ENCODE measurements at places on chromosomes 7 and 10.

GRCh38 chr10:62690703-62691102 lies 113.8 kb upstream of the ADO start:
- no peak for DNase-seq

DNA sequence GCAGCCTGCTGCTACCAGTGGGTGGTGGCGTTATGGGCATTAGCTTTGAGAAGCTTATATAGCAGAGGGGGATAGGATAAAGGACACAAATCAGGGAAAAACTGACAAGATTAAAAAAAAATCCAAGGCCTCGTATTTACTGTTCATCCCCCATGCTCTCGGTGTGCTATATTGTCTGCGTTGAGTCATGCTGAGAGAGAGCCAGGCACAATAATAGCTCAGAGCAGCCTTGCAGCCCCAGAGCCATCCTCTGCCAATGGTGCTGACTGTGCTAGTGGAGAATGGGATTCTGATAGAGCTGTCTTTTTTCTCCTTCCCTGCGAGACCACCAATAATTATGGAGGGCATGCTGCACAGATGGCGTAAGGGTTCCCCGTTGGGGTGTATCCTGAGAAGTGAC lies 51.7 kb upstream of the FZD1 start:
- no peak for DNase-seq

DNA sequence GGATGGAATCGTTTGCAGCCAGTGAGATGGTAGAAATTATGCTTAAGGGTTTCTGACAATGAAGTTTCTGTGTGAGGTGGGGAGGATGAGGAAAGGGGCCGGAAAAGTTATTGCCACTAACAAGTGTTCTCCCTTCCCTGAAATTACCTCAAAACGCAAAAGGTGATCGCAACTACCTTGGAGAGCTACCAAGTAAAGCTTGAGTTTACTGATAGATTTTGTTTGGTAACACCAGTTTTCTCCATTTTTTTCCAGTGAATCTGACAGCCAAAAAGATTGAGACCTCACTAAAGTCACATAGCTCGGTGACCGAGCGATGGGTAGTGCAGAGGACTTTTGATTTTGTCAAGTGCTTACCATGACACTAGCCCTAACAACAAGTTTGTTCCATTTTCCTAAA lies 1.6 kb downstream of the SUV39H2 start:
- no peak for DNase-seq

GRCh38 chr7:127976738-127977120 lies 54.5 kb downstream of the LRRC4 start:
- DNase-seq: peak; percentile 32

GRCh38 chr7:105444342-105444987 lies 55.7 kb upstream of the SRPK2 start:
- DNase-seq: no peak

DNA sequence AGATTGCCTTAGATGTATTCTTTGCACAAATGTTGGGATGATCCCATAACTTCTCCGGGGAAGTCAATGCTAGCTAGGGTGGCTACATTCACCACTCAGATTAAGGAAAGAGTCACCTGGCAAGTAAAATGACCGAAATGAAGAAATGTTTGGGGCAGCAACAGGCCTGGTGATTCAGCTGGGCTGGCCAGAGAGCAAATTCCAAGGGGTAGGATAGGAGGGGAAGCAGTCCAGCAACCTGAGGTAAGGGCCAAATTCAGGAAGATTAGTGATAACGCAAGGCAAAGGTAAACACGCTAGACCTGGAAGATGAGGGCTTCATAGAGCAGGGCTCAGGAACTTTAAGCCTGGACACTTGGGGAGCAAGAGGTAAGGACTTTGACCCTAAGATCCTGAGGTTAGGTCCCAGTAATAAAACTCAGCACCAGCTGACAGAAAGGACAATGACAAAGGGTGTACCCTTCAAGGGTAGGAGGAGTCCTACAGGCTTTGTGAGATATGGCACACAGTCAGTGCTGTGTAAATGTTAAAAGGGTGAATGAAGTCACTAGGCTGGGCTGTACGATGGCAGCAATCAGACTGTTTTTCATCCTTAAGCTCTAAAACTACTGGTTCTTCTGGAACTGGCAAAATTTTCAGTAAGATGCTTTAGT lies 22.7 kb upstream of the SMNDC1 start:
- no peak for DNase-seq

DNA sequence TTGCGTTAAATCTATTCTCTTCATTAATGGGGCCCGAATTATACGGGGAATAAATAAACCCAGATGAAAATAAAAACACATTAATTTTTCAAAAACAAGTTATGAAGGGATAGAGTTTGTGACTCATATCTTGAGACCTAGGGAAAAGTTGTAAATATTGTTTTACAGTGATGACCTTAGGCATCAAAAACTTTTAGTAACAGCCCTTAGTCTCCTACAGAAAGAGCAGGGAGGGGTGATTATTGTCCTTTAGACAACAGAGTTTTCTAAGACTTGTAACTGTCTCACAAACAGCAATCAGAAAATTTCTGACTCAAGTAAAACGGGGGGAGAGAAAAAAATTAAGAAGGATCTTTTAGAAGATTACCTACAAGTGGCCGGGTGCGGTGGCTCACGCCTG lies 102.7 kb downstream of the COL28A1 start:
- no peak for DNase-seq

- DNase-seq: no peak
These were observed 158.6 kb upstream of the MAGI2 start for GRCh38 chr7:79612022-79612421.

GRCh38 chr7:108529341-108529740 lies 3.4 kb upstream of the PNPLA8 start:
- no peak for DNase-seq

- DNase-seq: peak; percentile 16
These were observed 64.4 kb downstream of the KCND2 start for GRCh38 chr7:120337308-120337907.

- no peak for DNase-seq
These were observed 31.5 kb downstream of the CHCHD3 start for GRCh38 chr7:133050200-133050995.

DNA sequence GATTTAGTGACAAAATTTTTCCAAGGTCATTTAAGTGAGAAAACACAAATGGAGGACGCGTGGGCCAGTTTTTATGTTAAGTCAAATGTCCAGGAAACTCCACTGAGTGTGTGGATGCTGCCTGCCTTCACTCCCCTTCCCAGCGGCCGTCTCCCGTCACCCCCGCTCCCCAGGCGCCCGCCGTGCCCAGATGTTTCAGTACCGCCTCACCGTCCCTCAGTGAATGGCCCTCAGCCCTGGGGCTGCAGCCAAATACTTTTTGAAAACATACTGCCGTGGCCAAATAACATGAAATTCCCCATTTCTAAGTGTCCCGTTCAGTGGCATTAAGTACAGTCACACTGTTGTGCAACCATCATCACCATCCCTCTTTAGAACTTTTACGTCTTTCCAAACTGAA lies 131.9 kb downstream of the INSYN2A start:
- no peak for DNase-seq

DNA sequence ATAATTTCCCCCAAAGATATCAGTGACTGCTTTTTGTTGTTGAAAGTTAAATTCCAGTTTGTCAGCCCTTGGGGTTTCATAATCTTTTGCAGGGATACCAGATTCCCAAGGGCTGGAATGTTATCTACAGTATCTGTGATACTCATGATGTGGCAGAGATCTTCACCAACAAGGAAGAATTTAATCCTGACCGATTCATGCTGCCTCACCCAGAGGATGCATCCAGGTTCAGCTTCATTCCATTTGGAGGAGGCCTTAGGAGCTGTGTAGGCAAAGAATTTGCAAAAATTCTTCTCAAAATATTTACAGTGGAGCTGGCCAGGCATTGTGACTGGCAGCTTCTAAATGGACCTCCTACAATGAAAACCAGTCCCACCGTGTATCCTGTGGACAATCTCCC lies 3.2 kb downstream of the CYP26A1 start:
- no peak for DNase-seq

DNA sequence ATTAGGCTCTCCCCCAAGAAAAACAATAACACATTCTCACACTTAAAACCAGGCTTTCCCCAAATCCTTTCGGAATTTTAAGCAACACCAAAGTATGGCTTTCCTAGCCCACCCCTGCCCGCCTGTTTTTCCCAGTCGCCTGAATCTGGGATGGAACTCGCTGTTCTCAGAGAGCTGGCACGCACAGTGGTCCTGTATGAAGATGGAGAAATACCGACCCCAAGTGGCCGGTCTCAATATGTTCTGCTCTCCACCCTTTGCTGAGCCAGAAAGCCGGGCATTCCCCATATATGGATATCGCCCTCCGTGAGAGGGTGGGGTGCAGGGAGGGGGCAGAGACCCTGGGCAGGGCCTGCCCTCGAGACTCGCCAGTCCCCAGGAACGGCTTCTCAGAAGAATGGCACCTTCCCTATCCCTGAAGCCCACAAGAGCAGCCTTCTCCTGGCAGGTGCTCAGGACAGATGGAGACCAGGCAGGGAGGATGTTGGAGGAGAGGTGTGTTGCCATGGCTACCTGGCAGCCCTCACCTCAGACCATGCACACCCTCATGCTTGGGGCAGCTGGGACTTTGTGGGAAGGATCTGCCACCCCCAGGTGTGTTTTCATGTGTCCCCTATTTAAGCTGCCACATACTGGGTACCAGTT lies 3.4 kb downstream of the TACR2 start:
- peak; percentile 68 for DNase-seq

- DNase-seq: no peak
These were observed 540.2 kb downstream of the PARD3 start for GRCh38 chr10:34274906-34275305.

- DNase-seq: no peak
These were observed 194.7 kb downstream of the ARHGAP21 start for GRCh38 chr10:24528946-24529345.

- DNase-seq: no peak
These were observed 140.3 kb upstream of the EFCAB10 start for GRCh38 chr7:105721571-105722104.

GRCh38 chr7:126574276-126575250 lies 678.2 kb downstream of the GRM8 start:
- no peak for DNase-seq

- no peak for DNase-seq
These were observed 104.5 kb downstream of the SH3PXD2A start for GRCh38 chr10:103750836-103751235.
